ENCODE measurements at places on chromosomes 11 and 22.

DNA sequence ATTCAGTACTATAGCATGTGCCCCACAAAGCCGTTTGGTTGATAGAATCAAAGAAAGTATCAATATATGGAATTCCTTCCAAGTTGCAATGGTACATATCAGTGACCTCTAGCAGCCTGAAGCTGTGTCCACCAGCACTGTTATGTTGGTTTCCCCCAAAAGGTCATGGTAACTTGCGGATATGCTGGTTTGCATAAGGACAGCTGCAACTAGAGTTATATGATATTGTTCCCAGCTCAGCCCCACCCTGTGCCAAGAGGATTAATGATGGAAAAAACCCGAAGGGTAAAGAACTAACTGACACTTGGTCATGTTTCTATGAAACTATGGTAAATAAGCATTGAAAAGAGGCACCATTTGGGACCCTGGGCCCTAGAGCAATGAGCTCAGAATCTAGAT is 93.5 kb downstream of the PDHX start:
- DNase-seq = no peak

- no peak for DNase-seq
These were observed 4.7 kb downstream of the MPEG1 start for GRCh38 chr11:59207988-59208451.

DNA sequence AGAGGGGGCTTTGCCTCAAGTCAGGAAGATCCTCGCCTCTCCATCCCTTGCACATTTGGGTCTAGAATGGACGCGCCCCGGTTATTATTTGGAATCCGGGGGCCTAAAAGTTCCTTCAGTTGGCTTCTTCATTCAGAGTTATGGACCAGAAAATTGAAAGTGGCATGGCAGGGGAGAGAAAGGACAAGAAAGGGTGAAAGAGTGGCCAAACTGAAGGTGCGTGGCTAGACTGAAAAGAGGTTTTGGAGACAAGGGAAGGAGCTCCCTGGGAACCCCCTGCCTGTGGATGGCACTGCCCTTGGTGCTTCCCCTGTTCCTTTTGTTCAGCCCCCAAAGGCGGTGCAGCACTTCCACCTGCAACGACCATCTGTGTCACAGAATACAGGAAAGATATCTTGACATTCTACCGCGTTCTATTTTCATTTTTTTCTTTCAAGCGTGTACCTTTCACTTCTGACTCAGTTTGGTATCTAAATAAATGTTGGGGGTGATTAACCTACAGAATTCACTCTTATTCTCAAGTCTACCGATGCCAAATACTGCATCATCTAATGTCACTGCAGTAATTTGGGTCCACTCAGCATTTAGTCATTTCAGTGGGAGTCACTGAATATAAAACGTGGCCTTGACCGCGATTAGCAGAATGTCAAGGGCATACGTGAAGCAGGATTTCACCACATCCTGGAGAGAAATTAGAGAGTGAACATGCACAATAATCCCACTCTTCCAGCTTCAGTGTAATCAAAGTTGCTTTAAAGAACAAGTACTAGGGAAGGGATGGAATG is 88.1 kb upstream of the ARHGAP32 start:
- no peak for DNase-seq

GRCh38 chr11:47980907-47981621 is 705 bp downstream of the PTPRJ start:
- no peak for DNase-seq
